Putamen (tissue), 1 donor: ENCODE measurements at places on chromosomes 7 and 10.

DNA sequence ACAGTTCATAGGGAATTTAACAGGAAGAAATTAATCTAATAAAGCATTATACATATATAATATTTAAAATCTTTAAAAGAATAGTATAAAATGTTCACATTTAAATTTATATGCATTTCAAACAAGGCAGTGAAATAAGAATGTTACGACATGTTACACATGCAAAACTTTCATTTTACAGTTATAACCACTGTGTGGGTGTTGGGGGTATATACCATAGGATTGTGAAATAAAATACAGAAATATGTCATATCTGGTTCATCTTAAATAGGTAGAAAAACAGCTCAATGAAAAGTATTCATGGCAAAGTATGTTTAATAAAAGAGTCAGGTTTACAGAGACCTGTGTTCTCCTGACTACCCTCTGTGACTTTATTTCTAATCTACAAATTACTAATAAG, 45.6 kb downstream of the CHCHD3 start:
- no peak for DNase-seq

GRCh38 chr10:97762816-97763215, 9.0 kb downstream of the SFRP5 start:
- DNase-seq = no peak

DNA sequence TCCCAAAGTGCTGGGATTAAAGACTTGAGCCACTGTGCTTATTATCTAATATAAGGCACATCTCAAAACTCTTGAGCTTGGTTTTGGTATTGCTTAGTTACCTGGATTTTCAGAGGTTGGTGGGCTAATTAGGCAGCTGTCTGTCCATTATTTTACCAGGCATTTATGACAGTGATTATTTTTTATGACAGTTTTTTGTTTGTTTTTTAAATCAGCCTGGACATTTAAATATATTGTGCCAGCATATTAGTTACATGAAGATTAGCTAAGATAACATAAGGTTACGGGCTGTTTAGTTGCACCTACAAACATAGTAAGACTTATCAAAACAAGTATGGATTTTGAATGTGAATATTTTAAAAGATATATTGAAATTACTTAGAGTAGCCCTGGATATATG, 2.6 kb upstream of the ZRANB1 start:
- no peak for DNase-seq

GRCh38 chr10:20598590-20598989, 298.5 kb downstream of the NEBL start:
- DNase-seq = no peak
